Epithelial cell of esophagus (primary cell): ENCODE measurements at places on chromosomes 16 and 17.
A peak's percentile ranks its signal among the peaks of the same experiment; 100 is the strongest.

- DNase-seq: no peak
These were observed 7.9 kb downstream of the MAPK8IP3 start for GRCh38 chr16:1713933-1714332.

DNA sequence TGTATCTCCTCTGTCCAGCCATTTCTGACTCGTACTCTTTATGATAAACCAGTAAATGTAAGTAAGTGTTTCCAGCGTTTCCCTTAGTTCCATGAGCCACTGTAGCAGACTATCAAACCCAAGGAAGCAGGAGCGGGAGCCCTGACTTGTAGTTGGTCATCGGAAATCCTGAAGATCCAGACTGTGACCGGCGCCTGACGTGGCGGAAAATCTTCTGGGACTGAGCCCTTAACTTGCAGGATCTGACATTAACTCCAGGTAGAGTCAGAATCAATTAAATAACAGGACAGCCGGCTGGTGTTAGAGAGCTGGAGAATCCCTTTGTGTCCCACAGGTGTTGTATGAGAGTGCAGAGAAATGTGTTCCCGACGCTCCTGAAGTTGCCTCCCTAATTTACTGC, 4.0 kb downstream of the GLOD4 start:
- DNase-seq: no peak

DNA sequence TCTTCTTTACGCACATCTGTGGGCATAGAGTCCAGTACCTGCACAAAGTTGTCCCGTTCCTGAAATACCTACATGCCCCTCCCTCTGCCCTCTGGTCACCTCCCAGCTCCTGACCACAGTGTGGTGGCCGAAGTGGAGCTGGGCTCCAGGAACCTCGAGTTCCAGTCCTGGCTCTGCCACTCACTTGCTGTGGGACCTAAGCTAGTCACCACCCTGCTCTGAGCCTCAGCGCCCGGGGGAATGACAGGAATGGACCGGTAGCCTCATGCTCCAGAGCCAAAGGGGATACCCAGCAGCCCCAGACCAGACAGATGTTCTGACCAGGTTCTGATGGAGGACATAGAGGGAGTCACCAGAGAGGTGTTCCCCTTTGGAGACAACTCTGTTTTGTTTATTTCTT, 26.7 kb upstream of the ITGA3 start:
- no peak for DNase-seq

DNA sequence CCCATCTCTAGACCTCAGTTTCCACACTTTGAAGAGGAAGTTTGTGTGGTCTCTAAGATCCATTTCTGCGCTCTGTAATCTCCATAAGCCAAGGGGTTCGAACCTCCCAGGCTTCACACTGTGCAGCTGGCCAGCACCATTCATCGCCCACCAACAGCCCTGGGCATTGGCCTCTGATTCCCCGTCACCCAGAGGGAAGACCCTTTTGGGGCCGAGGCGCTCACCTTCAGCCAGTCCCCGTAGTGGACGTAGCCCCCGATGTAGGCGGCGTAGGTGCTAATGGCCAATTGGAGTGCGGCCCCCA, 678 bp downstream of the TMEM101 start:
- DNase-seq: no peak

DNA sequence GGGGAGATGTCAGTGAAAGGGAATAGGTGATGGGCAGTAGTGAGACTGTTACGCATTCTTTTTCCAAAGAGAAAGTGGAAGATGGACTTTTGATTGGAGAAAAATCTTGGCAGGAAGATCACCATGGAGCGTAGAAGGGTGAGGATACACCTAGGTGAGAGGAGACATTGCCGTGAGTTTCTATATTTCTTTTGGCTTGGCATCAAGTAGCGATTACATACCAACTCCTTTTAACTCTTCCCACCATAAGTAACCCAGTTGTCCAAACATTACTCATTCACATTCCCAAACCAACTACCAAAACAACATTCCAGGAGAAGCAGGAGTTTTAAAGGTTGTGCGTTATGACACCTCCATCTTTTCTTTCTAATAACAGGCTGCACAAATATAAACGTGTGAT, 10.7 kb upstream of the KRT28 start:
- peak; percentile 91 for DNase-seq

- no peak for DNase-seq
These were observed 34.5 kb downstream of the NACA2 start for GRCh38 chr17:61556224-61557188.

GRCh38 chr17:40033339-40033738, 18.1 kb downstream of the CSF3 start:
- no peak for DNase-seq

GRCh38 chr16:3138342-3138741, 3.5 kb downstream of the ZNF213 start:
- no peak for DNase-seq

- DNase-seq: no peak
These were observed 100.0 kb downstream of the ZNF423 start for GRCh38 chr16:49755716-49756505.

DNA sequence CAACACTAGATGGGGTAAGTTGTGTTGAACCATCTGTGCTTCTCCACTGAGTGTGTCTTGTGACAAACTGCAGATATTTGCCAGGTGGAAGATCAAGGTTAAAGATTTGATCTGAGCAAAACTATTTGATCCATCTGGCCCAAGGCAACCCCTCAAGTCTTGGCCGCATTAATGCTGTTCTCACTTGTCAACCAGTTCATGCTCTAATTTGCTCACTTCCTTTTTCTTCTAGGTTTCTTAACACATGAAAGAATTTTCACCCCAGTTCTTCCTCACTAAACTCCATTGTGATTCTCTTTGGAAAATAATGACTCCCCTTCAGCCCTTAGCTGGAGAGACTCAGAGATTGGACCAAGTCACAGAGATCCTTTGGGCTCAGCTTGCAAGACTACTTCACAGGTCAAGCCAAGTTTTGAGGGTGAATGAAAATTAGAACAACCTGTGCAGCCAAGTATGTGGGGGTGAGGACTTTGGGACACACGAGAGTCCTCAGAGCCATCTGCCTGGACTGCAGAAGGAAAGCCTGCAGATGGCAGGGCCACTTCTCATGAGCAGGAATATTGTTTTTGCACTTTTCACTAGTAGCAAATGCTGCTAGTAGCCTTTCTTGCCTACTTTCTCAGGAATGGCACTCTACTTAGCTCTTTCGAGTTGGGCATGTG, 166.5 kb downstream of the AXIN2 start:
- DNase-seq: no peak

- DNase-seq: peak; percentile 88
These were observed 178.7 kb downstream of the SEC14L1 start for GRCh38 chr17:77319211-77320043.

GRCh38 chr17:14827396-14827919, 437.7 kb downstream of the PMP22 start:
- no peak for DNase-seq

DNA sequence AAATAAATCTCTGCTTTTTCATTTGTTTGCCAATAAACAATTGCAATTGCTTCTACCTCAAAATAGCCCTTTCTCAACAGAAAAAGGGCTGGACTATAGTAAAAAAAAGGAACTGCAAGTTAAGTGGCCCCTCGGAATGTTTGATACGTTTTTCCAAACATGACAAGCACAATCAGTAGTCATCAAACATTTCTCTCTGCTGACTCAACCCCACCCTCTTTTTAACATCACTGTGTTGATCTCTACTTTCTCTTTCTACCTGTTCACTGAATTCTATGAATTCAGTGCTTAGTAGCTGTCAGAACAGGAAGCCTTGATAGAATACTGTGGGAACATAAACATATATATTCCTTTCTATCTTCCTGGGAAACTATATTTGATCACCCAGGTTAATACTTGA, 116.5 kb upstream of the AXIN2 start:
- DNase-seq: peak; percentile 32

GRCh38 chr16:22874394-22874793, 60.4 kb downstream of the HS3ST2 start:
- no peak for DNase-seq

GRCh38 chr17:72336026-72336803, 215.4 kb downstream of the SOX9 start:
- no peak for DNase-seq

- no peak for DNase-seq
These were observed 1.1 kb downstream of the ABCA9 start for GRCh38 chr17:69059458-69060175.

- no peak for DNase-seq
These were observed 8.5 kb downstream of the ZFPM1 start for GRCh38 chr16:88461331-88462269.

DNA sequence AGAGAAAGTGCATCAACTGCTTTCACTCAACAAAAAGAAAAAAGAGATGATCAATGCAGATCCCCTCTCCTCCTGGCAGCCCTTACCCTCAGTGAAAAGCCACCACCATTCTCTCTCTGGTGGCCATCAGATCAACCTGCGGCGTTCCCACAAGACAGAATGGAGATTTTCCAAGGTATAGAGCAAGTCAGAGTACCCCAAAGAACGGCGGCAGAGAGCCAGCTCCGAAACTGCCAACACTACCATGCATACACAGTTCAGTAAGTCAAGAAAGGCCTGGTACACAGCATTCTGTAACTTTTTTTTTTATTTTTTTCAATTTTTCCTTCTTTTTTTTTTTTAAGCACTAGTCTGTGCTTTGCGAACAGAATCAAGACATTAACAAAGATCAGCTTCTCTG, 30.6 kb downstream of the STH start:
- DNase-seq: no peak

- peak; percentile 22 for DNase-seq
These were observed 26.4 kb upstream of the SLC7A5 start for GRCh38 chr16:87895641-87896141.

GRCh38 chr16:26433807-26434206, 632.9 kb upstream of the C16orf82 start:
- no peak for DNase-seq

DNA sequence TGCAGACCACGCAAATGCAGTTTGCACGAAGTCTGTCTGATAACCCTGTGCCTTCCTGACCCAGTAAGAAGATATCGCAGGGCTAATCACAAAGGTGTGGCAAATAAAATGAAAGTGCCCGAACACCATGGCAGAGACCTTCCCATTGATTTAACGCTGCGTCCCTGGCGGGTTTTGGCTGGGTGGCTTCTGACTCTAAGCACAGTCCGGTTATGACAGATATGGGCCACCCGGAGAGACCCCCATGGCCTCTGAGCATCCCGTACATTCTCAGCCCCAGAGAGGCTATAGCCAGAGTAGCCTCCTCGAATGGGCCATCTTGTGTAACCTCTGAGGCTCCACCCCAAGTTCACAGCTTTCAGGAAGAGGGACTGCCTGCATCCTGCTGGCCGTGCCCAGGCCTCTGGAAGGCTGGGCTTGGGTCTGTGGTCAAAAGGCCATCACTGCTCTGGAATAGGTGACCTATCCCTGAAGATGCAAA, 5.5 kb downstream of the FOXC2 start:
- DNase-seq: no peak

DNA sequence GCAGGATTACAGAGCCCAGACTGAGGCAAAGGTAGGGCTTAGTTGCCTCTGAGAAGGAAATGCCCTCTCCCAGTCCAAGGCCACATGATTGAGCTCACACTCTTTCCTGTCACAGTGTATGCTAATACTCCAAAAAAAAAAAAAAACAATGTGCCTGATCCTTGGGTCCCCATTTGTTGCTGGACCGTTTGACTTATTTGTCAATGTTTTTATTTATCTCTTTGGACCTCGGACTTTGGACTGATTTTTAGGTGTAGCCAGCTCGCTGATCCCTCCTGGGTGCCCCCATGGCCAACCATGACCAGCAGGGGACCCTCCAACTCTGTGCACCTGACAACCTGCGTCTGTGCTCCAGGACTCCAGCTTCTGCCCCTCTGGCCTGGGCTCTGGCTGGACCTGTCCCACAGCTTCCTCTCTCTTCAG, 622 bp upstream of the CCL16 start:
- DNase-seq: no peak

GRCh38 chr17:80969030-80969673, 22.5 kb upstream of the CHMP6 start:
- DNase-seq: no peak

GRCh38 chr16:22188595-22189442, 17.3 kb upstream of the EEF2K start:
- DNase-seq: peak; percentile 88
